Activated CD8-positive, alpha-beta memory T cell treated with anti-CD3 and anti-CD28 coated beads for 1 hour (primary cell): ENCODE measurements at places on chromosomes 13 and 19.

- DNase-seq, result no peak
Observed at GRCh38 chr19:16035601-16036297, 40.5 kb upstream of the TPM4 start.

- DNase-seq, result no peak
Observed at GRCh38 chr13:80334597-80335260, 6.2 kb downstream of the SPRY2 start.

GRCh38 chr19:38951187-38951586 is 20.4 kb downstream of the MRPS12 start:
- DNase-seq, result no peak

DNA sequence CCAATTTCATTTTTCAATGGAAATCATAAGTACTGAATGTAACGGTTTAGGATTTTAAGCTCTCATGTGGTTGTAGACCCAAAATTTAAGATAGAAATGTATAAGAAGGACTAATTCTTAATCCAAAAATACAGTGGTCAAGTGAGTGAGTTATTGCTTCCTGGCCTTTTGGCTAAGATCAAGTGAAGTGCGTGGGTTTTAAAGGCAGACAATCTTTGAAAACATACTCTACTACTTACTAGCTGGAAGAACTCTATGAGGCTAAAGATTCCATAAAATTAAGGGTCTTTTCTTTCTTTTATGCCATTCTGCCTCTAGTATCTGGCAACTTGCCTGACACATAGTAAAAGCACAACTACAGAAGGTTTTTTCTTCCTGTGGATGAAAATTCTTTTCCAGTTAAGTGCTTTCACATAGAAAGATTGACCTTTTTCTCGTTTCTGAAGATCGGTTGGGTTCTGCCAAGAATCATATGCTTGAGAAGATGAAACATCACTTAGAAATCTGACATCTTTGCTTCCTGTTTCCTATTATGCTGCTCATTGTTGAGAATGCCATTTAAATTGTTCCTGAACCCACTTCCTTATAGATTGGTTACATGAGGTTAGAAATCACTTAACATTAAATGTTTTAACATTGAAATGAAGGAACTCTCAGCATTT is 26.4 kb upstream of the SCEL start:
- DNase-seq, result no peak
